LNCaP clone FGC (cell line): ENCODE measurements at places on chromosomes 7 and 10.

DNA sequence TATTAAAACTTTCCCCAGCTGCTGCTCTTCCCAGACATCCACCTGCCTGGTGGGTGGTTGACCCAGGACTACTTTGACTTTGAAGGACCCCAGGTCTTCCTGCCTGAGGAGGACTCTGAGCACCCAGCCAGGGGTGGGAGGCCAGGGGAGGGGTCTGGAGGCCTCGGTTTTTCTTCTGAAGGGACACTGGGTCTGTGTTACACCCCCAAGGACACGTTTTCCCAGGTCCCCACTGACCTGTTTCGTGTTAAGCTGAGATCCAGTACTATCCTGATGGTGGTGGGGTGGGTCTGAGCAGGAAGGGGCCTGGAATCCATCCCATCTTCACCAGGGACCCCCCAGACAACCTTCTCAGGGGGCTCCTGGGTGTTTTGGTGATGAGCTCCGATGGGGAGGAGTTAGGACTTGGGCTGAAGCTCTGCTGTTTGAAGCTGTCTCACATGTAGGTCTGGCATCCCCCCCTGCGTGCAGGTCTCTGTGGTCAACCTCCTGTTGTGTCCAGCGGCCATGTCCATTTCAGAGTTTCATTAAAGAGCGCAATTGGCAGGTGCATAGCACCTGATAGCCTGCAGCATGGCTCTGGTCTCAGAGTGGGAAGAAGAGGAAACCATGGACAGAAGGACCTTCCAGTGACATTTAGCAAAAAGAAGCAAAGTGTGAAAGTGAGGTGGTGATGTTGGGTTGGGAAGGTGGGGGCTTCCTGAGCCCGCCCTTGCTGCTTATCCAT lies 3.5 kb downstream of the JAKMIP3 start:
- no peak for DNase-seq

DNA sequence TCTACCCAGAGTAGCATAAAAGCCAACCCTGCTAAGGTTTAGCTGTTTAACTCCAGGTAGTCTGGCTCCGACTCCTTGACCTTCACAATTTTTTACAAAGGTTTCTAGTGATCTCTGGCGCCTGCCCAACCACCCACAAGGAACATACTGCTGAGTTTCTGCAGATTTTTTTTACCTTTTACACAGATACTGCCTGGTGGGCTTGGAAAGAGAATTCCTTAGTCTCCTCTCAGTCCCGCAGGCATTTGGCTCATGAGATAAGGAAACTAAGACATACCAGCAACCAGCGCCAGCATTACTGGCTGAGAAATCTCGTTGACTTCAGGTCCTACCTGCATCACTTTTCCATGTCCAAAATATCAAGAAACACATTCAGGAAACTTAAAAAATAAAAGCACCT lies 51.1 kb upstream of the LYZL1 start:
- no peak for DNase-seq

DNA sequence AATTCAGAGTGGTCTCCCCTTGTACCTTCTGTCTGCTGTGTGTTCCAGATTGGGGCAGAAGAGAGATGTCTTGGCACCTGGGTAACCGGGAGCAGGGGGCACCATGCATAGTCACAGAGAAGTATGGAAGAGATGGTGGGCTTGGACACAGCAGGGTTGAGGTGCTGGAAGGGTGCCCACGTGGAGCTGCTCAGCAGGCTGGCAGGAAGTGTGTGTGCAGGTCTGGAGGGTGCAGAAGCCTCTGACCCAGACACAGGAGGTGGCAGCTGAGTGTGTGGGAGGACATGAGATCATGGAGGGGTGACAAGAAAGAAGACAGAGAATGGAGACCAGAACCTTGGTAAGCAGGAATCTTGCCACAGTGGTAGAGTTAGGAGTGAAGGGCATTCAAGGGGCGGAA lies 42.3 kb upstream of the DUSP5 start:
- no peak for DNase-seq

- DNase-seq = no peak
These were observed 1.9 kb upstream of the CPED1 start for GRCh38 chr7:120986650-120987049.

GRCh38 chr7:124366118-124366517 lies 333.3 kb upstream of the TMEM229A start:
- DNase-seq = no peak

DNA sequence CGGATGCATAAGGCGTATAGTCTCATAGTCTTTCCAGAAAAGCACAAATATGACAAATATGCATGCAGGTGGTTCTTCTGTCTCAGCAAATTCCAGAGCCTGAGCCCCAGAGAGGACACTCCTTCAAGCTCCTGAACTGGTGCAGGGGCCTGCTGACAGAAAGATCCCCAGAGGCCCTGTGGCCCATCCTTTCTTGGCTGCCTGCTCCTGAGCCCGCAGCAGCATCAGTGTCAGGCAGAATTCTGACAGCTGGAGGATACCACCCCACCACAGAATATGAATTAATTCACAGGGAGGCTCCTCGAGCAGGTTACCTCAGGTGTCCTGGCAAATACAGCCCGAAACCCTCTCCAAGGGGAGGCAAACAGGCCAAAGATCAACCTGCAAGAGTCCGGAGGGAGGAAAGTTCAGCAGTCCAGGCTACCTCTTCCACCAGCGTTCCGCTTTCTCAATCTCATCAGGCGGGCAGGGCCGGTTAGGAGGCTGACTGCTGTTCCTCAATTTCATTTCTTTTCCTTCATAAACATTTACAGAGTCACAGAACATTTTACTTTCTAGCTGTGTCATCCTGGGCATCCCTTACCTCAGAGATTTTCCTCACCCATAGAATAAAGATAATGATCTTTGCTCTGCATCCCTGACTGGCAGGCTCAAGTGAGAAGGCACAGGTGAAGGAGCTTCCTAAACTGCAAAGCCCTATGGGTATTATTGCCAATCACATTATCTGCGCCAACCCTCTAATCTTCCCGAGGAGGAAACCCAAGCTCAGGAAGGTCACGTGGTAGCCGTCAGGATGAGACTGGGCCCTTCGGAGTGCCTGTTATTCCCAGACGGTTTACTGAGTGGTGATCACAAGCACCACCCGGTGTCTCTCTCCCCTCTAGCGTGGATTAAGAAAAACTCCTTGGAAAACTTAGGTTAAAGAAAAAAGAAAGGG lies 1.4 kb downstream of the DNAJB12 start:
- DNase-seq = peak; percentile 75

DNA sequence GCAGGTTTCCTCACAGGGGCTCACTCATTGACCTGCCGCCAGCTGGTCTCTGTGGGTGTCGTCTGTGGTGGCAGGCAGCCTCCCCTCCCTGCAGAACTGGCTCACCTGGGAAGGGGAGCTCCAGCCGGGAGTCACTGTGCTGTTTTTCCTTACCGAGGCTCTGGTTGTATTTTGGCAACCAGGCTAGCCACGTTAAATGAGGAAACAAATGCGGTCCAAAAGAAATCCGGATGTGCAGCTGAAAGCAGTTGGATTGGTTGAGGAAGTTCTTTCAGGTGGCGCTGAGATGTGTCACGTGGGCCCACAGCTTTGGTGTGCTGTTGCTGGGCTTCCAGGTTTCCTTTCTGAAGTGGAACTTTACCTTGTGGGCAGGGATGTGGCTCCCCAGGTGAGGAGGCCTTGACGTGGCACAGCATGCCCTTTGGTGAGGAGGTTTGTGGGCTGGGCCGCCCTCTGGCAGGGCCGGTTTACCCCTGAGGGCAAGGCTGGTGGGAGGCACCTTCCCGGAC lies 14.2 kb downstream of the MTURN start:
- DNase-seq = no peak

DNA sequence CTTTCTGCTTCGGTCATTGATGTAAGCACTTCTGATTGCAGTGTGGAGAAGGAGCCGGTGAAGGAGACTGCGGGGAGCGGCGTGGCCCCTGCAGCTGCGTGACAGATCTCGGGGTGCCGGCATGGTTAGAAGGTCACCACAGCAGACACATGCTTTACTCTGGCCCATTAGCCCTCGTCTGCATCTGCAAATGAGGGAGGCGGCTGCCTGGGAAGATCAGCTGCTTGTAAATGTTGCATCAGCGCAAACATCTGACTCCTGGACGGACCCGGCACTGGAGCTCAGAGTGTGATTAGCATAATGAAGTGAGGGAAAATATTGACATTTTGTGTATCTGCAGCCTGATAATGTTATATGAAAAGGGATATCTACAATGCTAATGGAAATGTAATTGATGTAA lies 30.5 kb upstream of the MNX1 start:
- peak; percentile 7 for DNase-seq

- DNase-seq = no peak
These were observed 55.7 kb downstream of the KLRG2 start for GRCh38 chr7:139427788-139428187.

- no peak for DNase-seq
These were observed 919 bp downstream of the INPP5F start for GRCh38 chr10:119726676-119727261.

DNA sequence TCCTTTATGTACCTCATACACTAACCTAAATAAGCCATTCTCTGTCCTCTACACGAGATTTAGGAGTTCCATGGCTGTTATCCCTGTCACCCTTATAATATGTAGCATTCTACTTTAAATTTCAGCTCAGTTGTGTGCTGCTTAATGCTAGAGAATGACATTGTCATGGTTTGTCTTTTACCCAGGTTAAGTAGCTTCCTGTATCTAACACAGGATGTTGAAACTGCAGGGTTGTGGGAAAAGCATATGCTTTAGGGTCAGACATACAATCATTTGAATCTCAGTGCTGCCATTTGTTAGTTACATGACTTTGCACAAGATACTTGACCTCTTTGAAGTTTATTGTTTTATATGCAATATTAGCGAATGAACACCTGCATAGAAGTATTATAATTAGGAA lies 235.1 kb upstream of the CACNA2D1 start:
- peak; percentile 17 for DNase-seq

DNA sequence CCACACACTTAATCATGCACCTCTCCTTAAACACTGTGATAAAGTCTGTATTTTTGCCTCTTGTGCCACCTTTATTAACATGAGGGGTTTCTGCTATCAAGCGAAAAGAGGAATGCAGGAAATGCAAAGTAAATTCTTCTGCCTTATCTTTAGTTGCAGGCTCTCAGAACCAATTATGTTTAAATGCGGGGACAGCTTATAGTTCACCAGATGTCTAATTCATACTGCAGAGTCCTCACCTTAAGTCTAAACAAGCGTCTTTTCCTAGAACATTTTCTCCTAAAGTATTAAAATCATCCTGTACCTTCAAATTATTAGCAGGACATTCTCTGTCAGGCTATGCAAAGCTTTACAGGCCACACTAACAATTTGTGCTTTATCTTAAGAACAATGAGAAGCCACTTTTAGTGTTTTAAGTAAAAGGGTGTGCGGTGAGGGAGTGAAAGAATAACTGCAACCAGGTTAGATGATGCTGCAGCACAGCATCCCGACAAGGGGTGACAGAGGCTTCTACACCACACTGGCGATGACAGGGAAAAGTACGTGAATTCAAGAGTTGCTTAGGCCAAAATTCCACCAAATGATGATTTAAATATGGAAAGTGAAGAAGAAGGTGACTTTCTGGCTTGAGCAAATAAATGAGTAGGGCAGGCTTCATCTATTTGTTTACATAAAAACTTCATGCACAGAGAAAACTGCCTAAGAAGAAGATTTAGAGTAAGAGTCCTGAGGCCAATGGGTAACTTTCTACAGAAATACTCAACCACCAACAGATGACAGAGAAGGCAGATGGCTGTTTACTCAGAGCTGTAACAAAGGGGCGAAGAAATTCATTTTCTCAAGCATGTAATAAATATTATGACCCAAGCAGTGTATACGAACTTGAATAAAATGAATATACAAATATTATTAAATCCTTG lies 36.0 kb downstream of the EZH2 start:
- no peak for DNase-seq

- DNase-seq = no peak
These were observed 3.5 kb upstream of the NACAD start for GRCh38 chr7:45092100-45092930.
